ENCODE measurements at places on chromosomes 2 and 18.

DNA sequence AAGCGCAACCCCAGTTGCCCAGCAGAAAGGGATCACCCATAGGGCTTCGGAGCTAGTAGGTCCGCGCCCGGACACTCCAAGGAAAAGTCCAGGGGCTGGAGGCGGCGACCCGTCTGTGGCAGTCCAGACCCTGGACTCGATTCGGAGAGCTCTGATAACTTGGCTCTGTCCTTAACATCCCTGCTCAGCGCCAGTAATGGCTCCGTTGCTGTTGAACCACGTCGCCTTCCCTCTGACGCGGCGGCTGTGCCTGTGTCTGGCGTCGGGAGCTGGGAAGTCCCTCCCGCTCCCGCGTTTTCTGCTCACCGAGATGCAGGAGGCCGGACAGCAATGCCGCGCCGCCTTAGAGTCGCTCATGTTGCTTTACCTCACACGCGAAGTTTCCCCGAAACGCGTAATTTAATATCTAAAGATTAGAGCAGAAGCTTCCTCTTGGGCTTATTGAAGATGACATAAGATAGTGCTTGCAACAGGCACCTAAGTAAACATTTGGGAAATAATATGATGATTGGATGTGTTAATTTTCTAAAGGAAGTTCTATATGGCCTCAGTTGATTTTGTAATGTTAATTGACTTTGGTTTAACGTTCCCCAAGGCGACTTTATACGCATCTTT lies 1.3 kb upstream of the ZBTB14 start:
- H3K4me1 ChIP-seq, result peaks cover 13% of the 10 kb centered on the region
- H3K36me3 ChIP-seq, result peaks cover 10% of the 10 kb centered on the region
- peak overlapping the region; percentile 99 for H3K27ac ChIP-seq
- no peaks in the 10 kb centered on the region for H3K27me3 ChIP-seq
- peak overlapping the region; percentile 84 for H3K4me3 ChIP-seq

DNA sequence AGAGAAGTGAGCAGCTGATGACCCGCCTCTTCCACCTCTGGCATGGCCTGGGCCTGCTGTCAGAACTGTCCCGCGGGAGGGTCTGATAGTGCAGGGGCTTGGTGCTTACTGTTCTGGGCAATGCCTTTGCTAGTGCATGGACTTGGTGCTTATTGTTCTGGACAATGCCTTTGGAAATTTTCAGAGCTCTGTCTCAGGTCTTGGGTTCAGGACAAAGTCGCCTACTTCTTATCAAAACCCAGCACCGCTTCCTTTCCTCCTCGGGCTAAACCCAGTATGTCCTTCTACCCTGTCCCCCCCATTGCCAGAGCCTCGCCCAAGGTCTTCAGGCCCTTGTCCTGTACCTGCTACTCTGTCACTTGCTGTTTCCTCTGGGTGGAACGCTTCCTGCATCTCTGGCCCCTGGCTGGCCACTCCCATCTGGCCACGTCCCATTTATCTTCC lies 149.6 kb downstream of the ACKR3 start:
- DNase-seq, result no peak
- no peak overlapping the region for H3K4me3 ChIP-seq
- no peaks in the 10 kb centered on the region for H3K4me1 ChIP-seq
- H3K27ac ChIP-seq, result no peak overlapping the region

DNA sequence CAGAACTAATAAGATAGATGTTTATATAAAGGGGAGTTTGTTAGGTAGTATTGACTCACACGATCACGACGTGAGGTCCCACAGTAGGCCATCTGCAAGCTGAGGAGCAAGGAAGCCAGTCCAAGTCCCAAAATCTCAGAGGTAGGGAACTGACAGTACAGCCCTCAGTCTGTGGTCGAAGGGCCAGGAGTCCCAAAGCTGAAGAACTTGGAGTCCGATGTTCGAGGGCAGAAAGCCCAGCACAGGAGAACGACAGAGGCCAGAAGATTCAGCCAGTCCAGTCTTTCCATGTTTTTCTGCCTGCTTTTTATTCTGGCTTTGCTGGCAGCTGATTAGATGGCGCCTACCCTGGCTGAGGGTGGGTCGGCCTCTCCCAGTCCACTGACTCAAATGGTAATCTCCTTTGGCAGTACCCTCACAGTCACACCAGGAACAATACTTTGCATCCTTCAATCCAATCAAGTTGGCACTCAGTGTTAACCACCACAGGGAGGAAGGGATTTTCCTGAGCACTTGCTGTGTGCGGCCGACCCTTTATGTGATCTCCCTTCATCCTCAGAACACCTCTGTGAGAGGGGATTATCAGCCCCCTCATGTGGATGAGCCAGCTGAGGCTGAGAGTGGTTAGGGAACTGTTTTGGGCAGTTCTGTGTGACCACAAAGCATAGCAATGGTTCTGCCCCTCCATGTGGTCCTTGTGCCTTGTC lies 78.3 kb downstream of the RNF144A start:
- no peak for DNase-seq
- no peak overlapping the region for H3K4me3 ChIP-seq
- H3K36me3 ChIP-seq, result no peaks in the 10 kb centered on the region
- H3K27ac ChIP-seq, result no peak overlapping the region

- H3K36me3 ChIP-seq, result no peaks in the 10 kb centered on the region
- H3K4me3 ChIP-seq, result no peak overlapping the region
- no peak overlapping the region for H3K27ac ChIP-seq
- no peaks in the 10 kb centered on the region for H3K4me1 ChIP-seq
- no peak for DNase-seq
These were observed 48.9 kb downstream of the EDAR start for GRCh38 chr2:108940156-108940555.

DNA sequence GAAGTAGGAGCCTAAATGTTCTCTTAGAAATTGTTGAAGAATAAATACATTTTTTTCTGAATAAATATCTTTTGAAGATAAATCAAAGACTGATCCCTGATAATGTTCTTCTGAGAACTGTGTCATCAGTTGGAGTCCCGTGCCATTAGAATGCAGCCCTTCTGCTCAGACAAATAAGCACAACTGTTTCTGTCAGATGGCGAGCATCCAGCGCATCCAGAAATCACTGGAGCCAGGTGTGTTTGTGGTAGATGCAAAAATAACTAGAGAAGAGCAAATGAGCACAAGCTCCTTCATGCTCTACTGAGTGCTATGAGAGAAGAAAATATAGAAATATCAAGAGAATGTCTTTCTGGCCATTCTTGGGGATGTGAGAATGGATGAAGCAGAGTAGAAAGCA lies 573.7 kb downstream of the THSD7B start:
- H3K27ac ChIP-seq, result no peak overlapping the region
- H3K27me3 ChIP-seq, result no peaks in the 10 kb centered on the region

GRCh38 chr2:175884697-175885393 lies 117.2 kb downstream of the LNPK start:
- no peak for DNase-seq
- H3K4me1 ChIP-seq, result no peaks in the 10 kb centered on the region
- H3K27me3 ChIP-seq, result no peaks in the 10 kb centered on the region
- no peaks in the 10 kb centered on the region for H3K36me3 ChIP-seq
- H3K4me3 ChIP-seq, result no peak overlapping the region
- H3K27ac ChIP-seq, result no peak overlapping the region

GRCh38 chr2:14544247-14544646 lies 88.3 kb upstream of the LRATD1 start:
- H3K4me3 ChIP-seq, result no peak overlapping the region
- H3K36me3 ChIP-seq, result no peaks in the 10 kb centered on the region
- no peak for DNase-seq
- no peaks in the 10 kb centered on the region for H3K27me3 ChIP-seq

DNA sequence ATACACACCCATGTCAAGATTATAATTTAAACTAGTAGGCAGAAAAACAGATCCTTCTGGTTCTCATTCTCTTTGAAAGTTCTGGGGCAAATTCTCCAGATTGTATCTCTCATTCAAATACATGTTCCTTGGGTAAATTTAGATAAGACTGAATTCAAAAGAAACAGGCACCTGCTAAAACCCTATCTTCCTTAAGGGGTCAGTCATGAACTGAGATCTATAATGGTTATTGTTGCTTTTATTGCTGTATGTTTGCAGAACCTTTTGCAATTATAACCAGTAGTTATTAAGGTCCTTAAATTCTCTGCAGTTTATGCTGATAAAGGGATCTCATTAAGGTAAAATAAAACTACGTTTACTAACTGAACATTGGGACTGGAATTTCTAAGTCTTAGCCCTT lies 83.5 kb downstream of the MYO5B start:
- H3K27ac ChIP-seq, result no peak overlapping the region
- no peak for DNase-seq
- H3K27me3 ChIP-seq, result no peaks in the 10 kb centered on the region
- no peaks in the 10 kb centered on the region for H3K36me3 ChIP-seq
- H3K4me3 ChIP-seq, result no peak overlapping the region
- H3K4me1 ChIP-seq, result peaks cover 9% of the 10 kb centered on the region

- H3K27ac ChIP-seq, result peak overlapping the region; percentile 96
- H3K36me3 ChIP-seq, result no peaks in the 10 kb centered on the region
- peak overlapping the region; percentile 78 for H3K4me3 ChIP-seq
These were observed 848 bp downstream of the VRK2 start for GRCh38 chr2:58047373-58047935.

DNA sequence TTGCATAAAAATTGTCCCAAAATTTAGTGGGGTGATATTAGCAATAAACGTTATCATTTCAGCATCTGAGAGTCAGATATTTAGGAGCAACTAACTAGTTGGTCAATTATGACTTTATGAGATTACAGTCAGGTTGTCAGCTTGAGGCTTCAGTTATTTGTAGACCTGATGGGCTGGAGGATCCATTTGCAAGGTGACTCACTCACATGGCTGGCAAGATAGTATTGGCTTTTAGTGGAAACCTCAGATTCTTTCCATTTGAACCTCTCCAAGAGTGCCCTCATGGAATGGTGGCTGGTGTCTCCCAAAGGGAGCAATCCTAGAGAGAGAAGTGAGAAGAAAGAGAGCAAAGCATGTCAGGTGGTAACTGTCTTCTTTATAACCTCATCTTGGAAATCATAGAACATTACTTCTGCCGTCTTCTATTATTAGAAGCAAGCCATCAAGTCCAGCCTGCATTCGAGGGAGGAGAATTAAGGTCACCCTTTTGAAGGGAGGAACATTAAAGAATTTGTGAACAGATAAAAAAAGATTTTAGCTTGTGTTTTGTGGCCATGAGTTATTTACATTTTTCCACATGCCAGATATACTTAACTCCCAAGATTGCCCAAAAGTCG lies 92.5 kb downstream of the HAUS1 start:
- no peaks in the 10 kb centered on the region for H3K4me1 ChIP-seq
- no peak for DNase-seq
- no peak overlapping the region for H3K4me3 ChIP-seq
- no peaks in the 10 kb centered on the region for H3K36me3 ChIP-seq
- H3K27me3 ChIP-seq, result no peaks in the 10 kb centered on the region
- no peak overlapping the region for H3K27ac ChIP-seq

- H3K4me3 ChIP-seq, result no peak overlapping the region
- no peak for DNase-seq
- no peak overlapping the region for H3K27ac ChIP-seq
These were observed 124.3 kb upstream of the PELI1 start for GRCh38 chr2:64268330-64269048.
